ENCODE measurements at places on chromosomes 1 and 21.

DNA sequence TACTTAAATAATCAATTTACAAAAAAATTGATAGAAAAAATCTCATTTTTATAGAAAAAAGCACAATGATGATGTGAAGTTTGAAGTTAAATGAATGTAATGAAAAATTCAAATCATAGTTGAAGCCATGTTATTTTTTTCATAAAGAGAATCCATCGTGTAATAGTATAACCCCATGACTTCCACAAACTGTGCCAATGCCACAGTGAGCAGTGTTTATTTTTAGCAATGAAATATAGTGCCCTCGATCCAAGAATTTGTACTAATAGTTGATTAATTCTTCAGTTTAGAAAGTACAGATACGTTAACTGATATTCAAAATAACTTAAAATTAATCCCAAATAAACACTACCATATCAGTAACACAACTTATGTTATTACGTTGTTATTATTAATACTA, 225.9 kb downstream of the PTPRC start:
- no peak for DNase-seq

DNA sequence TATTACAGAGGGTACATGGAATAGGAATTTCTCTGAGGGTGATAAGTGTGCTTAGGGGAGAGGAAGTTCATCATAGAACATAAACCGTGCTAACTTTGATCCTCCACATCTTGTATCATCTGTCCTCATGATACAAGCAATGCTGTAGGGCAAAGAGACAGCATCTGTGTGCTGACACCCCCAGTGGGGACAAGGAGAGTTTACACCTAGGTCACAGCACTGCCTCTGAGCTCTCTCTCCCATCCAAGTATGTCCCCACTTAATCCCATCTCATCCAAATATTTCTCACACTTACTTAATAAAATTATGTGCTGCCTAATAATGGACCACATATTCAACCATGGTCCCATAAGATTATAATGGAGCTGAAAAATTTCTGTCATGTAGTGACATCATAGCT, 4.3 kb upstream of the TEDDM1 start:
- no peak for DNase-seq

GRCh38 chr1:19776287-19776686, 23.4 kb downstream of the TMCO4 start:
- no peak for DNase-seq

DNA sequence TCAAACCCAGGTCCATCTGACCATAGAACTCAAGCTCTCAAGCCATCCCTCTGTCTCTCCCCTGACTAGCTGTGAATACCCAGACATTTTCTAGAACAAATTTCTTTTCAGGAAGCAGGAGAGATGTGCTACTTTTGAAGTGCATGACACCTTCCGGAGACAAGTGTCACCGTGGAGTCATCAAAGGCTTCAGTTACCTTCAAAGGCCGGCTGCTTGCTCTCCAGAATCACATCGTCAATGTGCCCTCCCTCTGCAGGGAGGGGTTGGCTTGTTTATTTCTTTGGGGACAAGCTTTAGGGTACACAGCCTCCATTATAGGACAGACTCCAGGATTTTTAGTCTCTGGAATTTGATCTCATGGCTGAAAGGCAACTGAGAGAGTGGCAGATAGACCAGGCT, 37.7 kb upstream of the IGSF21 start:
- no peak for DNase-seq

- no peak for DNase-seq
Observed at GRCh38 chr1:96756789-96757188, 35.2 kb downstream of the PTBP2 start.

- DNase-seq, result no peak
Observed at GRCh38 chr1:94919241-94920030, 7.5 kb downstream of the CNN3 start.

GRCh38 chr1:224092111-224092510, 21.8 kb upstream of the FBXO28 start:
- DNase-seq, result no peak

DNA sequence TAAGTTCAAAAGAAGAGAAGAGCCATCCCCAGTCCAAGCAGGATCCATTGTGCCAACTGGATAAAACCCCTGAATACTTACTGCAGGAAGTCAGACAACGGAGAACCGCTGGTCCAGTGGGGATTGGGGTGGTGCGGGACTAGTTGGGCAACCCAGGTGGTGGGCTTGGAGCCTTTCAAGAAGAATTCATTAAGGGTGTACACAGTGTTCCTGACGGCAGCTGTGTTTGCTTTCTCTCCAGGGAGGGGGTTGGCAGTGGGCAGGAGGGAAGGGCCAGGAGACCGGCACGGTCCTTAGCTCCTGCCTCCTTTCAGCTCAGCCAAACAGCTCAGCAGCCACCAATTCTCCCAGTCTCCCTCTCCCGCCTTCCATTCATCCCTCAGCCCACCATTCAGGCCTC, 7.1 kb upstream of the CDK18 start:
- DNase-seq, result no peak

DNA sequence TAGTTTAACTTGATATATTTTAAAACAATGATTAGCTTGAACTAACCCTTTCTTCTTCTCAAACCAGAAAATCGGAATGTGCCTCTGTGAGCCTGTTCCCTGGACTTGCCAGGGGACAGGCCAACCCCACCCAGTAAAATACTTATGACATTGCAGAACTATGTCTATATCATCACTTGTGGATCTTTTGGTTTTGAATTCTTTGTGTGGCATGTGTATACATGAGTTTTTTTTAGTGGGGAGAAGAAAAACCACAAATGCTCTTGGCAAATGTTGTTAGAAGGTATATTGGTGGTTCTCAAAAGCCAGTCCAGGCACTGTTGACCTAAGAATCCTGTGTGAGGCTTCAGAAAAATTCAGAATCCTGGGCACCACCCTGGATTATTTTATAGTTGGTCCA, 347.4 kb downstream of the SIPA1L2 start:
- DNase-seq, result no peak

- no peak for DNase-seq
Observed at GRCh38 chr1:221437171-221437570, 304.7 kb downstream of the DUSP10 start.

DNA sequence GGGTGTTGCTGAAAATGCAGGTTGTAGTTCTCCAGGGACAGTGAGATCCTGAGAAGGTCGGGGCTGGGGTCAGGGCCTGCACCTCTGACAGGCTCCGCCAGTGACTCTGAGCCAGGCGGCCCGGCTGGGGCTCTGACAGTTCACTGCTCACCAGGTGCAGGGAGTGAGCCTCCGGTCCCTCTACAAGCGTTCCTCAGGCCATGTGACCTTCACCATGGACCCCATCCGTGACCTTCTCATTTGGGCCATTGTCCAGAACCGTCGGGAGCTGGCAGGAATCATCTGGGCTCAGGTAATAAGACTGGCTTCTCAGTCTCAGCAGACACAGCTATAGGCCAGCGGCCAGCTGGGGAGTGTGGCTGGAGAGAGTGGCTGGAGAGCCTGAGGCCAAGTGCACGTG, 41.8 kb downstream of the TRPM2 start:
- DNase-seq, result no peak
